Midbrain (tissue), 1 donor: ENCODE measurements at places on chromosomes 1 and 21.

- DNase-seq, result peak; percentile 35
Observed at GRCh38 chr1:149884433-149885338, 14.7 kb upstream of the BOLA1 start.

DNA sequence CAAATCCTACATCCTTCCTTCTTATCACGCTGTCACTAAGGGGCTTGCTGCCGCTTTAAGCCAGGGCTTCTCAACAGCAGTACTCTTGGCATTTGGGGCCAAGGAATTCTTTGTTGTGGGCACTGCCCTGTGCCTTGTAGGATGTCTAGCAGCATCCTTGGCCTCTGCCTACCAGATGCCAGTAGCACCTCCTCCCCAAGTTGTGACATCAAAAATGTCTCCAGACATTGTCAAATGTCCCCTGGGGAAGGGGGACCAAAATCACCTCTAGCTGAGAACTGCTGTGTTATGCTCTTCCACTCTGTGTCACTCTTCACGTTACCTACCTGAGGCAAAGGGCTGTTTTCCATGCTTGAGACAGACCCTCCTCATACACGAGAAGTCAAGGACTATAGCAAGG, 400.3 kb upstream of the POU3F1 start:
- DNase-seq, result no peak

- DNase-seq, result no peak
Observed at GRCh38 chr1:41503538-41504113, 19.1 kb upstream of the EDN2 start.

DNA sequence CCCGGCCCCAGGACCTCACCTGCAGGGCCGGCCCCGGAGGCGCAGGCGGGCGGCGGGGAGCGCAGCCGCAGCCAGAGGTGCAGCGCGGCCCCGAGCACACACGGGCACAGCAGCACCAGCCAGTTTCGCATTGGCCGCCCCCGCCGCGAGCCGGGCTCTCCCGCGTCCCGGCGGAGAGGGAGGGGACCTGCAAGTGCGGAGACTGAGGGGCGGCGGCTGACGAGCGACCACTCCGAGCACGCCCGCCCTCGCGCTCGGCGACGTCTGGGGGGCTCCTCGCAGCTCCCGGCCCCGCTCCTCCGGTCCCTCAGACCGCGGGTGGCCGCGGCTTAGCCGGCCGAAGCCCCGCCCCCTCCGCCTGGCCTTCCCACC, at the start of gene B3GALNT2:
Gene B3GALNT2 (minus strand): TSS at position 331 of the 372 bp plus-strand sequence. CDS start 200 bp downstream, at position 131.
- no peak for DNase-seq

DNA sequence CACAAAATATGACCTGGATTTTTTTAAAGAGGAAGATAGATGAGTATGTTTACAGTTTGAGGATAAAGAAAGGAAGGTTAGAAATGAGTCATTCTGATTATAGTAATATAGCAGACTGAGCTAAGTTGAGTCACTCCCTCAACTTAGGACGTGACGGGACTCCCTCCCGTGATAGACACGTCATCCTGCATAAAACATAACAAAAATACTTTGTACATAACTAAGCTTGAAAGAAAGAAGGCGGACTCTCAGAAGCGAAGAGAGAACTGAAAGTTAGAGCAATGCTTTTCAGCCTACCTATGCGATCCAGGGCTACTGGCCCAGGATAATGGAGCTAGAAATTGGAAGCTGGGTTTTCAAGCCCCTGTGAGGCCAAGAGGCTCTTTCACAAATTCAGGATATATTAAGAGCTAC, 53.0 kb upstream of the DESI2 start:
- no peak for DNase-seq

DNA sequence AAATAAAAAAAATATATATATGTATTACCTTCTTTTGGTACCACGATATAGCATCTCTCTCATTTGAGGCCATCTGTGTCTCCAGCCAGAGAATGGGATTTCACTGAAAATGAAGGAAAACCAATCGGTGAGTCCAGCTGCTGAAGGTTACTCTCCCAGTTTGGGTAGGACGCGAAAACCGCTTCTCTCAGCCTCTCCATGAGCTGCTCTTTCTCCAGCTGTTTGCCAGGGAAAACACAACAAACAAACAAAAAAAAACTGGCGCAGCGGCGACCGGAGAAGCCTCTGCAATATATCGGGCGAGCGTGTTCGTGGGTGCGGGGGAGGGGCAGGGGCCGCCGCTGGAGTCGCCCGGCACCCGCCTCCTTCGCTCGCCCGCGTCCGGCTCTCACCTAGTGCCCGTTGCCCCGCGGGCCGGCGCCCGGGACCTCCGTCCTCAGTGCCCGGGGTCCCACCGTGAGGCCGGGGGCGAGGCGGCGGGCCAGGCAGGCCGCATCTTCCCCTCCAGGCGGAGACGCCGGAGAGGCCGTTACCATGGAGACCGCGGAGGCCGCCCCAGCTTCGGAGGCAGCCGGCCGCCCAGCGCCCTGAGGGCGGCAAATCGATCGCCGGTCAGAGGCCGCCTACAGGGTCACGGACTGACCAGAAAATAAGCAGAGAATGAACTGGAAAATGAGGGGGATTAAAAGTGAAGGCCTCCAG, 504 bp downstream of the PHTF1 start:
- peak; percentile 76 for DNase-seq

DNA sequence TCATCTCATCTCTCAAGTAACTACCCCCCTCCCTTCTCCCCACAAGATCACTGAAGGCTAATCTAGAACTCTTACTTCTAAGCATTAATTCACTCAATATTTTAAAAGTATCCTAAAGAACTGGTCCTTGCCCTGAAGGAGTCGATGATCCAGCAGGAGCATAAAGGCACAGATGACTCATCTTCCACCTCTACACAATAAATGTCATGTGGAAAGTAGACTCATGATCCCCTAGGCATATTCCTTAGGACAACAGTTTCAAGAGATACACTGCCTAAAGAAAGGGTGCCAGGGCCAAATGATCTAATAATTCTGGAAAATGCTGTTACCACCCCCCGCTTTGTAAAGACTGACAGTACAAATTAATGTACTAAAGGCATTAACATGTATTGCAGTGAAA, 85.8 kb upstream of the DIRAS3 start:
- no peak for DNase-seq

DNA sequence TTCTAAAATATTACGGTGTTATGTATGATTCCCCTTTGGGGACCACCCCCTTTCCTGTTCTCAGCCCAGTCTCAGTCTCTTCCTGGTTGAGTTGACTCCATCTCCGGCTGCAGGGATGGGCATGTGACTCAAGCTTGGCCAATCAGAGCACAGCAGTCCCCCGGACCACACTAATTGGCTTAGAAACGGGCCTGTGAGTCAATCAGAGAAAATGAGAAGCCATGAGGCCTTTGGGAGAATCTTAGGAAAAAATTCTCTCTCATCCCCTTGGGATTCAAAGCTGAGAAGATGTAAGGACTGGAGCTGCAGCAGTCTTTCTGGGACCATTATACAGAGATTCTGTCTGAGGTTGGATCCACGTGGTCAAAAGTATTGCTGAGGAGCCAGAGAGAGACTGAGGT, 10.7 kb upstream of the FHAD1 start:
- no peak for DNase-seq

DNA sequence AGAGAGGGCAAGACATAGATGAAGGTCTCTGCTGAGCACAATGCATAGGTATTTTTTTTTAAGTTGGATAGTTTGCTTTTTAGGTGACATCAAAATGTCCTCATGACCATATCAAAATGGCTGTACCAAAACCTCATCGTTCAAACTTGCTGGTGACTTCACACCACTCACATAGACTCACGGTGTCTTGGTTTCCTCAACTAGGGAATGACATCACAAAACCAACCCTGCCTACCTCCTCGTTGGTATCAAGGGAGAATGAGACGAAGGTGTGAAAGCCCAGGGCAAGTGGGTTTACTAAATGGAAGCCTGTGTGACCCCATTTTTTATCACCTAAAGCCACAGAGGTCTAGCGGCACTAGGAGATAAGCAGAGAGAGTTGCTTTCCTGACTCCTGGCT, 1.6 kb downstream of the PIGR start:
- no peak for DNase-seq

DNA sequence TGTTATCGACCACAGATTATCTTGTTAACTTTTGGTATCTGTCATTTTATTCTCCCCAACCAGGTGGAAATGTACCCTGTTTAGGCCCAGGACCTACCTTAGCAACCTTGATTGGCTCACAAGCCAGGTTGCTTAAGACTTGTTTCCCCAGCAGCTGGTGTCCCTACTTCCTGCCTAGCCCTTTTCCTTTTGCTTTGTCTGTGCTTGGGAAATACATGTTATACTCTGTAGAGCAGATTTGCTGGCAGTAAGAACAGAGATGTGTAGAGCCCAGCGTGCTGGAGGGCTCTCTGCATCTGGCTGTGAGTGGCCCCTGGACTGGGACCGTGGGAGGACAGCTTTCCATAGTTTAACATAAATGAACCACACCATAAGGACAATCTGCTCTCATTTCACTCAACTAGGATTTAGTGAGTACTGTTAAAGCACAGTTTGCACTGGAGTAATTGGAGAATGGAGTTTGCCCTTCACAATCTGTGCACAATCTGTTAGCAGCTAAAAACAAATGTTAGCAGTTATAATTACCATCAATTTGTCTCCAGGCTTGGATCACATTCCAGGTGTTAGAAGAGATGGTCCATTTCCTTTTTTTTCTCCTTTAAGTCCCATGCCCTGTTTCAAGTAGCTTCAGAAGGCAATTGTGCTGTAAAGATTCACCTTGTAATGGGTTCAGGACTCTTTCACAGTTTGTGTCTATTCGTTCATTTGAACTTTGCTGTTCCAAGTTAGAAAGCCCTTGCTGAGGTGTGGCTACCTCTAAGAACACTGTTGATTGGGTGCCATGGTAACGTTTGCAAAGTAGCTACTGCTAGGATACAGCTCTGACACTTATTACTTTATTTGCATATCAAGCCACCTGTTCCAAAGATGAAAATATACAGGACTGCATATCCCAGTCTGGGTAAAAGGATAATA, at the start of gene APOBEC4:
Gene APOBEC4 (minus strand): TSS at position 770 of the 915 bp plus-strand sequence. CDS start 4,535 bp downstream, outside the sequence.
- no peak for DNase-seq

GRCh38 chr1:92567211-92567868, 80.6 kb upstream of the GFI1 start:
- DNase-seq, result no peak

- no peak for DNase-seq
Observed at GRCh38 chr1:232813760-232814159, 8.5 kb downstream of the MAP10 start.

GRCh38 chr1:12537294-12537693, 80.7 kb downstream of the DHRS3 start:
- no peak for DNase-seq

GRCh38 chr1:169363046-169363730, 4.4 kb downstream of the NME7 start:
- DNase-seq, result no peak

DNA sequence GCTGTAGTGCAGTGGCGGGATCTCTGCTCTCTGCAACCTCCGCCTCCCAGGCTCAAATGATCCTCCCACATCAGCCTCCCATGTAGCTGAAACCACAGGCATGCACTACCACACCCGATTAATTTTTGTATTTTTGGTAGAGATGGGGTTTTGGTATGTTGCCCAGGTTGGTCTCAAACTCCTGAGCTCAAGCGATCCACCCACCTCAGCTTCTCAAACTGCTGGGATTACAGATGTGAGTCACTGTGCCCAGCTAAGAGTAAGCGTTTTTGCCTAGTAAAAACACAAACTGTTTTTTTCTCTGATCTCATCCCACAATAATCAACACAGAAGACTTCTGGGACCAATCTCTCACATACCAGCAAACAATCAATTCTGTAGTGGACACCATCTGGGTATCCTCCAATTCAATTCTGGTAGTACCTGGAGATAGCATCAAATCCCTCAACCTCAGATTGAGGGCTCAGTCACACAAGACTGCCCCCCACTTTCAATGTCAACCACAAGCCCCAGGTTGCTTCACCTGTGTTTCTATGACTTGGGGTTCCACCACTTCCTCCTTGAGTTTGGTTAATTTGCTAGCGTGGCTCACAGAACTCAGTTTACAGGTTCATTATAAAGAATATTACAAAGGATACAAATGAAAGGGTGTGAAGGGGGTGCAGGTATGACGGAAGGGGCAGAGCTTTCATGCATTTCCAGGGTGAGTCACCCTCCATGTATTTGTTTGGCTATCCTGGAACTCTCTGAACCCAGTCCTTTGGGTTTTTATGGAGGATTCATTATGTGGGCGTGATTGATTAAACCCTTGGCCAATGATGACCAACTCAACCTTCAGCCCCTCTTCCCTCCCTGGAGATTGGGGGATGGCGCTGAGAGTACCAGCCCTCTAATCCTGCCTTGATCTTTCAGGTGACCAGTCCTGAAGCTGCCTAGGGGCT, 40.0 kb upstream of the RHOU start:
- DNase-seq, result no peak

GRCh38 chr1:193614817-193615216, 428.4 kb upstream of the B3GALT2 start:
- no peak for DNase-seq

GRCh38 chr1:70896224-70896623, 151.4 kb downstream of the PTGER3 start:
- DNase-seq, result no peak

DNA sequence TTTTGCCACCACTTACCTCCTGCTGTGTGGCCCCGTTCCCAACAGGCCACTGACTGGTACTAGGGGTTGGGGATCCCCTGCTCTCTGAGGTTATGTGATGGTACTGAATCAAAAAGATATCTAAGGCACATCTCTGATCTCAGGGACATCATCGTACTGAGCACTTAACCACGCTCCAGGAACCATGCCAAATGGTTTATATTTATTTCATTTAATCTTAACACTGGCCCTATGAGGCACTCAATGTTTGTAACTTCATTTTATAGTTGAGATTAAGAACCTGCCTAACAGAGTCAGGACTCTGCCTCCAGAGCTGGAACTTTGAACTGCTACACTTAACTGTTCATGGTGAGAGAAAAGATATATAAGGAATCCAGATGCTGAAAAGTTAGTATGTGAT, 98.0 kb upstream of the HP1BP3 start:
- no peak for DNase-seq

DNA sequence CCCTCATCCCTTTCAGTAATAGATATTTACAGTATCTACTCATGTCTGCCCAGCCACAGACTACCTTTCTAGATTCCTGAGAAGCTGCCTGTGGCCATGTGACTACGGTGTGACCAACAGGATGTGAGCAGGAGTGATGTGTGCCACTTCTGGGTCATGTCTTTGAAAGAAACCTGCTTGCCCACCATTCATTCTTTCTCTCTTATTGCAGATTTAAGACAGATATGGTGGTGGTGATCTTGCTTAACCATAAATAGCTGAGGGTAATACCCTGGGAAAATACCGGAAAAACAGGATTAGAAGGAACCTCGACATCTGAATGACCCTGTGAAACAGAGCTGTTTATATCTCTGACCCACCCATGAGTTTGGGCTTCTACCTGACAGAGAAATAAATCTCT, 41.6 kb upstream of the GUCA2A start:
- DNase-seq, result no peak

DNA sequence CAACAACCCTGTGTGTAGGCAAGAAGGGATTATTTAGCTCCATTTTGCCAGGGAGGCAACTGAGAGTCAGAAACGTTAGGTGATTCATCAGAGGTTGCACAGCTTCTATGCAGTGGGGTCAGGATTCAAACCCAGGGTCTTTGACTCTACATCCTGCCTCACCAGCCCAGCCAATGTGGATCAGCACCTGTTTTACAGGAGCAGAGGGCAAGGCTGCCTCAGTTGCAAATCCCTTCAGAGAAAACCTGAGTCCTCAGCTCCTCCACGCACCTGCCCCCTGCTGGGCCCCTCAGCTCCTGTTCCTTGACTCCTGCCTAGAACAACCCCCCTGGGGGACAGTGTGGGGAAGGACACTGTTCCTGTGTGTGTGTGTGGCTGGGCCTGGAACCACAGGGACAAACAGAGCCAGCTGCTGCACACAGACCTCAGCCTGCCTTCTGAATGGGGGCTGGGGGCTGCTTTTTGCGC, 61.6 kb downstream of the LRRN2 start:
- no peak for DNase-seq
